ENCODE measurements at places on chromosomes 1 and 21. TPM values are rescaled to one million over a fixed set of nuclear protein-coding genes. Genes with fewer than 3 reads are reported as not detected.

The TCP10L gene
- total RNA-seq = 1.3 TPM

GRCh38 chr1:187878883-187879282 is 1050.1 kb downstream of the PLA2G4A start:
- DNase-seq = no peak

The RNF186 gene
- not detected for total RNA-seq

GRCh38 chr1:182087304-182087703 is 25.8 kb upstream of the ZNF648 start:
- peak; percentile 59 for DNase-seq

GRCh38 chr1:18608534-18608933 is 22.1 kb upstream of the PAX7 start:
- DNase-seq = no peak

The KRTAP11-1 gene
- not detected for total RNA-seq

DNA sequence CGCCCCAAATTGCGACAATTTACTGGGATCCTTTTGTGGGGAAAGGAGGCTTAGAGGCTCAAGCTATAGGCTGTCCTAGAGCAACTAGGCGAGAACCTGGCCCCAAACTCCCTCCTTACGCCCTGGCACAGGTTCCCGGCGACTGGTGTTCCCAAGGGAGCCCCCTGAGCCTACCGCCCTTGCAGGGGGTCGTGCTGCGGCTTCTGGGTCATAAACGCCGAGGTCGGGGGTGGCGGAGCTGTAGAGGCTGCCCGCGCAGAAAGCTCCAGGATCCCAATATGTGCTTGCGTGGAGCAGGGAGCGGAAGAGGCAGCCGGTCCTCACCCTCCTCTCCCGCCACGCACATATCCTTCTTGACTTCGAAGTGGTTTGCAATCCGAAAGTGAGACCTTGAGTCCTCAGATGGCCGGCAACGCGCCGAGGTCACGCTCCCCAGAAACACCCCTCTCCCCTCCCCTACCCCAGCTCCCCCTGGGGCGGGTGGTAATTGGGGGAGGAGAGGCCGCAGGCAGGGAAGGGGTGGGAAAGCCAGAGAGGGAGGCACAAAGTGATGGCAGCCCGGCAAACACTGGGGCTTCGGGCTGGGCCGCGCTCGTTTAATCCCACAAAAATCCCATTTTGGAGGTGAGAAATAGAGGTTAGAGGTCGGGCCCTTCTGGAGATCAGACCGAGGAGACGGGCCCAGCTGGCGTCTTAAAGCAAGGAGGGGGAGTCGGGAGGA is 6.2 kb downstream of the SIM2 start:
- DNase-seq = peak; percentile 76

GRCh38 chr1:73644198-73644597 is 553.8 kb downstream of the LRRIQ3 start:
- DNase-seq = no peak

The LCE2A gene
- not detected for total RNA-seq

The MAP10 gene
- 0.52 TPM for total RNA-seq

The PLXNA2 gene
- 20.5 TPM for total RNA-seq

The ITLN2 gene
- total RNA-seq = not detected

- DNase-seq = no peak
These were observed 21.1 kb upstream of the CDC42 start for GRCh38 chr1:22031214-22031962.

- DNase-seq = no peak
These were observed 42.8 kb upstream of the IL12RB2 start for GRCh38 chr1:67264899-67265298.

DNA sequence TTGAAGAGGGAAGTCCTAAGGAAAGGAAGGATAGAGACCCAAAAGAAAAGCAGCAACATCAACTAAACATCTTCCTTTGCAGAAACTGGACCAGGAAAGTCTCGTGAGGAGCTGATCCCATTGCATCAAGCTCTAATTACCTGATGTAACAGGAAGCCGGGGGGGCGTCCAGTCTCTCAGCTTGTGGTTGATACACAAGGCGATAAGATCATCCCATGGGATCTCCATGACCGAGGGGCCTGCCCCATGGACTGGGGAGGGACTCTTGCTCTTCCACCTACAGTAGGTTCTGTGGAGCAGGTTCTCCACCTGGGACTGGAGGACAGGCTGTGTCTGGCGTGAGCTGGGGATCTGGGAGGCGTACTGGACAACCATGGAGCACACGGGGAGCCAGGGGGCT is 14.8 kb upstream of the LSS start:
- no peak for DNase-seq

GRCh38 chr1:155175927-155176371 is 2.3 kb downstream of the TRIM46 start:
- no peak for DNase-seq

GRCh38 chr21:41961753-41962152 is 7.9 kb upstream of the C2CD2 start:
- DNase-seq = no peak

The LCA5L gene
- total RNA-seq = 1.1 TPM

The AMPD1 gene
- not detected for total RNA-seq

The FASLG gene
- not detected for total RNA-seq

The EEIG2 gene
- 13.3 TPM for total RNA-seq

DNA sequence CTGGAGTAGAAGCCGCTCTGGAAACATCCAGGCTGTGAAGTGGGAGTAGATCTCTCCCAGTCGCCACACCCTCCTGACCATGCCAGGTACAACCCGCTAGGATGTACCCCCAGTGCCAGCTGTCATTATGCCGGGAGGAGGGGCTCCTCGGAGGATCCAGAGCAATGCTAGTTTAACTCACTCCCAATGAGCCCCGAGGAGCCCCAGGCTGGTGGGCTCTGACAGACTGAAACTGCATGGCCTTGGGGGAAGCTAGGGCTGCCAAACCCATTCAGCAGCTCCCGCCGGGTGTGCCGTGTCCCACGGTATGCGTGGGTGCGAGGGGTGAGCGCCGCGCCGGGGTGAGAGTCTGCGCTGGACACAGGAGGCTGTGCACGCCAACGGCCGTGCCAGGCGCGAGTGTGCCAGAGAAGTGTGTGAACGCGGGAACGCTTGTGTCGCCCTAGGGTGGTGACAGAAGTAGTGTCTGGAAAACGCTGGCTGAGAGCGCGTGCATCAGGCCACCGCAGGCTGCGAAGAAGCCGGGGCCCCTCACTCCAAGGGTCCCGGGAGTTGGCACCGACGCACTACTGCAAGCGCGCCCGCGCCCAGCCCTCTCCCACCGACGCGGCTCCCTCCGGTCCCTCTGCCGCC is 177.1 kb upstream of the EDN2 start:
- no peak for DNase-seq

DNA sequence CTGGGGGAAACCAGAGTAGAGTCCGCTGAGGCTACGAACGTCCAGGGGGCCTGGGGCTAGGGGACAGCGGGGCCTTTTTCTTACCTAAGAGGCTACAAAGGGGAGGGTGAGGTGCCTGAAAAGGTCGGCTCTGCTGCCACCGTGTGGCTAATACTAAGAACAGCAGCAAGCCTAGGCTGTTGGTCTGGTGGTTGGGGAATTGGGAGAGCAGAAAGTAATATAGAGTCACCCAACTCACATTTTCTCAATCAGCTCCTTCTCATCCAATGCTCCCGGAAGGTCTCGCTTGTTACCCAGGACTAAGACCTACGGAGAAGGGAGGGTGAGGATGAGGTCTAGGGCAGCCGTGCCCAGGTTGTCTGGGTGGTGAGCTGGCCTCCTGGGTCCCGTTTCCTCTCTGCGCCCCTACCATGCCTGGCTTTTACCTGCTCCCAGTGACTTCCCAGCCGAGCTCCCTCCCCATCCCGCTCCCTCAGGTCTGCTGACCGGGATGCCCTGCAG is 9.3 kb downstream of the ARL8A start:
- DNase-seq = no peak

All from osteocyte (in vitro differentiated cells).